ENCODE measurements at places on chromosomes 2 and 18. TPM values are rescaled to one million over a fixed set of nuclear protein-coding genes. Genes with fewer than 3 reads are reported as not detected.
A peak's percentile ranks its signal among the peaks of the same experiment; 100 is the strongest.

Gene SULT1C4
- not detected for total RNA-seq

Gene REG1B
- 4.9 TPM for total RNA-seq

Gene EML6
- total RNA-seq = 2.6 TPM

Gene TTR
- 1.7 TPM for total RNA-seq

Gene UGT1A3
- not detected for total RNA-seq

Gene DUSP2
- total RNA-seq = 437 TPM

Gene LIMS2
- 8.4 TPM for total RNA-seq

Gene CRYBA2
- total RNA-seq = not detected

Gene BOLL
- total RNA-seq = not detected

Gene SERPINB11
- total RNA-seq = not detected

Gene L3MBTL4
- total RNA-seq = 0.58 TPM

Gene GALNT14
- not detected for total RNA-seq

Gene GLI2
- 0.25 TPM for total RNA-seq

Gene CHST9
- not detected for total RNA-seq

Gene IL36A
- not detected for total RNA-seq

Gene NEUROD1
- not detected for total RNA-seq

Gene POMC
- 4.7 TPM for total RNA-seq

GRCh38 chr2:184452907-184453306 is 145.4 kb upstream of the ZNF804A start:
- DNase-seq = no peak

DNA sequence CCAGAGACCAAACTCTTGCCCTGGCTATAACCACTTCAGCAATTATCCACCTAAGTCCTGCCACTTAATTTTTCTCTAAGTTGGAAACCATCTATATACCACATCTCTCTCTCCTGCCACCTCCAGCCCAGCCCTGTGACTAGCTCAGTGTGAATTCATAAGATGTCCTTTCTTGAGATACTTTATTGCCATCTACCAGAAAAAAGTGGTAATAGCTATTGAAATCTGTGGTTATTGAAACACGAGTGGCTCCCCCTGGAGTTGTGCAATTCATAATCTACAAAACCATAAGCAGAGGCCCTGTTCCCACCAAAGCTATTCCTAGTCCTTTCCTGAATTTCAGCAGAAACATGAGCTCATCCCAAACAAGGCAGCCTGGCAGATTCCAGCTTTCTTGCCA is 324.0 kb downstream of the TXNL1 start:
- DNase-seq = no peak

- DNase-seq = no peak
Measured at GRCh38 chr2:172244419-172245130, 141.9 kb upstream of the DLX2 start.

DNA sequence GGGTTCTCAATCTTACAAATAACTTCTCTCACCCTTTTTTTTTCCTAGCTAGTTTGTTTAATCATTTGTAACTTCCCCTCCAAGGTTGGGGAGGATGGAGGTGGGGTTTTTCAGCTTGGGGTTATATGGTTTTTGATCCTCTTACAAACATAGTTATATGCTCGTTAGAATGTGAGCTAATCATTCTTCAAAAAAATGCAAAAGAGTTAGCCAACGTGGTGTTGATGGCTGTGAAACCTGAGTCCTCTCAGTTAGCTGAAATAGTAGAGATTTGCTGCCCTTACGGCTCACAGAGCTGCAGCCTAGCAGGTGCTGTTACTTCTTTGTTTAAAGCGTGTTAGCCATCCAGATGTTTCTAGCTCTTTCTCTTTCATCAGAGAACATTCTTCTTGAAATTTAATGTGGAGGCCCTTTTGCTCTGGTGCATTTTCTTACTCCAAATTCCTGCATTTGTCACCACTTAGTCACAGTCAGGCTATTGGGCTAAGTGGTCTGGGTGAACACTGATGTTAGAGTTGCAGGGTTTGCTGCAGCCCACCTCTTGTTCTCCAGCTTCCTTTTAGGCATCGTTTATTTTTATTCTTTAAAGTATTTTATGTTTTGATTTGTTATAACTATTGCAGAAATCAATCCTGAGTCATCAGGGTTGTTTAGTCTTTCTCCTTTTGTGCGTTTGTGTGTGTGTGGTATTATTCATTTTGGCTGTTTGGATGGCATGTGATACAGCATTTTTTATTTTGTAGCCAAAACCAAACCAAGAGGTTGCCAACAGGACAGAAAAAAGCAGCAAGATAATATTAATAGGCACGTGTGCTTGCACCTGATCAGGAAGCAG is 41.1 kb downstream of the LIMS1 start:
- DNase-seq = no peak

- no peak for DNase-seq
Measured at GRCh38 chr2:70443078-70443465, 110.6 kb downstream of the TGFA start.

DNA sequence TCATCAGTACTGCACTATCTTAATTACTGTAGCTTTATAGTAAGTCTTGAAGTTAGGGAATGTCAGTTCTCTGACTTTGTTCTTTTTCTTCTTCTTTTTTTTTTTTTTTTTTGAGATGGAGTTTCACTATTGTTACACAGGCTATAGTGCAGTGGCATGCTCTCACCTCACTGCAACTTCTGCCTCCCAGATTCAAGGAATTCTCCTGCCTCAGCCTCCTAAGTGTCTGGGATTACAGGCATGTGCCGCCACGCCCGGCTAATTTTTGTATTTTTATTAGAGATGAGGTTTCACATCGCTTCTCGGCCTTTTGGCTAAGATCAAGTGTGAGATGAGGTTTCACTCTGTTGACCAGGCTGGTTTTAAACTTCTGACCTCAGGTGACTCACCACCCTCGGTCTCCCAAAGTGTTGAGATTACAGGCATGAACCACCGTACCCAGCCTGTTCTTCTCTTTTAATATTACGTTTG is 41.9 kb upstream of the TANC1 start:
- no peak for DNase-seq

GRCh38 chr18:5890331-5891183 is 4.8 kb downstream of the TMEM200C start:
- no peak for DNase-seq

DNA sequence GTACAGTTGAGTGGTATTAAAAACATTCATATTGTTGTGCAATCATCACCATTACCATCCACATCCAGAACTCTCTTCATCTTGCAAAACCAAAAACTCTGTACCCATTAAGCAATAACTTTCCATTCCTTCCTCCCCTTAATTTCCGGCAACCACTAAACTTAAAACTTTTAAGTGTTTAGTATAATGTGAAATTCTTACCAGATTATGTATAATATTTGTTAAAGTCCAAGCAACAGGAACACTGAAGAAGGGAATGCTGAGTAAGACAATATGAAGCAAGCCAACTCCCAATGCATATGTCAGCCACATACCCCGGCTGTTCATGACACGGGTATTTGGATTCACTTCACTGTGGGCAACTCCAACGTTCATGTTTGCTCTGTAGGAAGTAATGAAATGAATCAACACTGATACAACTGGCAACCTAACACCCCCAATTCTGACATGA is 1.9 kb downstream of the ORMDL1 start:
- no peak for DNase-seq

DNA sequence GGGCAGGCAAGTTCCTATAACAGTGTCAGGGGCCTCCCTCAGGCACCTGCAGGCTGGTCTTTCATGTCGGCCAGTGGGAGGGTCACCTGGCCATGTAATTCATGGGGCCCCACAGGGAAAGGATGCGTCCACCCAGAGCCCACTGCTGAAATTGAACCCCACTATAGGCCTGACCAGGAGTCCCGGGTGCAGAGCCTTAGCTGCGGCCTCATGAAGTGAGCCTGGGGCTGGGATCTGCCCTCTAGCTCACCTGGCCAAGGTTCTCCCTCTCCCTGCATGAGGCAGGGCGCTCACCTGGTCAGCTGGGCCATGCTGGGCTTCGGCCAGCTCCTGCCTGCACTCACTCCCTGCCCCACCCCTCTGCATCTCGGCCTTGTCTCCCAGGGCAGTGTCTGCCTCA is 41.1 kb downstream of the C1QL2 start:
- no peak for DNase-seq

- peak; percentile 81 for DNase-seq
Measured at GRCh38 chr2:106144621-106145331, 49.3 kb downstream of the UXS1 start.

GRCh38 chr2:28979576-28980366 is 1.3 kb upstream of the TOGARAM2 start:
- no peak for DNase-seq

DNA sequence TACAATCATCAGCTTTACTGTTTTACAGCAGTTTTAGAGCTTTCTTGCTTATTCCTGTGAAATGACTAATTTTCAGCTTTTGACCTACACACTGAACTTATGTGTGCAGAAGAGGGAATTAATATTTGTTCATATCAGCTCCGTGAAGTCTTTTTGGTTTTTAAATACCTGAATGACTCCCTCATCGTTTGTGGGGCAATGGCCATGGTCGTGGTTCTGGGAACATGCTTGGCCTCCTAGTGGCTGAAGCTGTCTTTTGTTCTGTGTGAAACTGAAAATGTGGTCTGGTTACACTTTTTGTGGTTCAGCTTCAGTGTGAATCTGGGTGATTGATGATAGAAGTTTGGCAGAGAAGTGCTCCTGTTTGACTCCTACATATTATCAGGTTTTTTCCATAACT is 408.1 kb downstream of the THSD7B start:
- DNase-seq = no peak

DNA sequence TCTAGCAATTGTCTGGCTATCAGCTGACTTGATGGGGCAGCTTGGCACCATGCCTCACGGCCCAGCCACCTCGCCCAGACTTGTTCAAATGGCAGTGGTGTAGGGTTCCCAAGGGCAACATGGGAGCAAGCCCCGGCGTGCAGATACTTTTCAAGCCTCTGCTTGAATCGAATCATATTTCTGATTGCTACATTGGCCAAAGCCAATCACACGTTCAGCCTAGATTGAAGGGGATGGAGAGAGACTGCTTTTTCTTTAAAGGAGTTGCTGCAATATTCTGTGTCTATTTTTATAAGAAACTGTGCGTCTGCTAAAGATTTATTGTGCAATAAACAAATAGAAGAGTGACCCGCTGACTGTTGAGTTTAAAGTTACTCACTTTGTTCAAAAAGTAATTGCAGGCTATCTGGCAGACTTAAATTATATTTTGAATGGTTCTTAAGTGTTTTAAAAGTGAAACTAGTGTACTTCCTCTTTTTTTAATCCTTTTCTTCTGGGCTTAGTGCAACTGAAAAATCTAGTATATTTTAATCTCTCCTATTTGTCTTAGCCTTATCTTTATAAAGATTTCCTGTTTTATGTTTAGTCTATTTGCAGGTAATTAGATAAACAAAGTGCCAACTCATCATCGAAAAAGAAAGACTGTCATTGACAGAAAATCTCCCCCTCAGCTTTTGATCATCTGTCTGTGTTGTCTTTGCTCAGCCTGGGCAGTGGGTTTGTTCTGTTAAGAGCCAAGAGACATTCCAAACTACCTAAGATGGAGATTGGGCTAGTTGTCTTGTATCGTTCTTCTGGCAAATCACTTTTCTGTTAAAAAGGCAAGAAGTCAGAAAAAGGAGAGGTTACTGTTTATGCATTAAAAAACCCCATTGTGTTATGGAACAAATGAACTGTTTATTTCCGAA is 156.1 kb downstream of the TPGS2 start:
- DNase-seq = no peak

DNA sequence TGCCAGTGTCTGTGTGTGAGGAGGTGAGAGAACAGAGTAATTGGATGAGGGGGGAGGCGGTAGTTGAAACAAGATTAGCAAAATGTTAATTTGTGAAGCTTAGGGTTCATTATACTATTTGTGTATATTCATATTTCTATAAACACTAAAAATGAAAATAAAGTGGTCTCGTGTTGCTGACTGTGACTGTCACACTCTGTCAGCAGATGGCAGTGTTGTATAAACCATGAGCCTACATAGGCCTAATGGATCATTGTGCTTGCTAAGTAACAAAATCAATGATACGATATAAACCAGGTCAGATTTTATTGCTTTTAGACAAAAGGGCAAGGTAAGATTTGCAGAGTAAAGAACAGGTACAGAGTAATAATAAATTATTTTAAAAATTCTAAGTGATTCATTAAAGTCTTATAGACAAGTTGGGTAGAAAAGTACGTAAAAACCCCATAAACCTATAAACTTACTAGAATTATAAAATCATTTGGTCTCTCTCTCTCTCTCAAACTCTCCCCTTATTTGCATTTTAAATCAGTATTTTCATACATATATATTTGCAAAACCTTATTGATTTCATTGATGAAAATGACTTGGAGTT is 182.7 kb downstream of the RPIA start:
- DNase-seq = no peak

DNA sequence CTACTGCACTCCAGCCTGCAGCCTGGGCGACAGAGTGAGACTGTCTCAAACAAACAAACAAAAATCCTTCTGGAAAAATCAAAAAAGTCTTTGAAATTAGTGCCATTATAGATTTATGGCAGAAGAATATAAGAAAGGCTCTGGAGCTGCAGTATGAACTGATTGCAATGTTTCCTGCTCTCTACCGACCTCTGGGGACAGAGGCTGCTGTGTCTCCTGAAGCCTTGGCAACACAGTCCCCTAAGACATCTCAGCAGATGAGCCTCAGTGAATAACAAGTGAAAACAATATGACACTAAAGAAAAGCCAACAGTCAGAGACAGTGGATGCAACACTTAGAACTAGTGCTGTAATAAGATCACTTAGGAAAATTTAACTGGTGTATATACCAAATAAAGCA is 494.9 kb upstream of the LRATD1 start:
- DNase-seq = no peak

- DNase-seq = no peak
Measured at GRCh38 chr2:32229635-32230034, 35.1 kb downstream of the NLRC4 start.

GRCh38 chr2:23534771-23535170 is 149.8 kb downstream of the KLHL29 start:
- no peak for DNase-seq

GRCh38 chr2:104755026-104755878 is 98.7 kb upstream of the POU3F3 start:
- DNase-seq = no peak

GRCh38 chr18:50131591-50131990 is 63.4 kb downstream of the MYO5B start:
- DNase-seq = no peak

DNA sequence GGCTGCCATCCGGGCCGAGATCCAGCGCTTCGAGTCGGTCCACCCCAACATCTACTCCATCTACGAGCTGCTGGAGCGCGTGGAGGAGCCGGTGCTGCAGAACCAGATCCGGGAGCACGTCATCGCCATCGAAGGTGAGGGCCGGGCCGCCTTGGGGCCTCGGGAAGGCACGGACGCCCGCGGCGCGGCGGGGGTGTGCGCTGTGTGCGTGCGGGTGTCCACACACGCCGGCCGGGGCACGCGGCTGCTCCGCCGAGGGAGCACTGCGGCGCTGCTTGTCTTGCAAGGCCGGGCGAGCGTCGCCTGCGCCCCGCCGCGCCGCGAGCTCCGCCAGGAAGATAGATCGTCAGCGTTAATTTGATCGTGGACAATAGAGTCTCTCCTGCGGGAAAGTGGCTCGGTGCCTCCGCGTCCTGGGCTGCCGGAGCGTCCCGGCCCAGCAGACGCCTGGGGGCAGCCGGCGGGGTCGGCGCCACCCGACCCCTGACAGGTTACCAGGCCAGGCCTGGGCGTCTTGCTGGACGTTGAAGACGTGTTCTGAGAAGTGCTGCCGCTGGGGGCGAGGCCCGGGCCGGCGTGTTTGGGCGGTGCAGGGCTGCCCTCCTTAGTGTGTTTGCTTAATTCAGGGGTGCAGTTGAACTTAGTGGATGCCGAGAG is 1.0 kb downstream of the AGAP1 start:
- no peak for DNase-seq

All from T-cell (primary cell).